Left cardiac atrium (tissue), 4 donors: ENCODE measurements at places on chromosomes 2 and 18. TPM values are rescaled to one million over a fixed set of nuclear protein-coding genes. Genes with fewer than 3 reads are reported as not detected.

The SGPP2 gene
- total RNA-seq = 5.4 TPM

The UGT1A4 gene
- not detected for total RNA-seq

GRCh38 chr2:71596011-71596410, 142.7 kb downstream of the DYSF start:
- DNase-seq = no peak

DNA sequence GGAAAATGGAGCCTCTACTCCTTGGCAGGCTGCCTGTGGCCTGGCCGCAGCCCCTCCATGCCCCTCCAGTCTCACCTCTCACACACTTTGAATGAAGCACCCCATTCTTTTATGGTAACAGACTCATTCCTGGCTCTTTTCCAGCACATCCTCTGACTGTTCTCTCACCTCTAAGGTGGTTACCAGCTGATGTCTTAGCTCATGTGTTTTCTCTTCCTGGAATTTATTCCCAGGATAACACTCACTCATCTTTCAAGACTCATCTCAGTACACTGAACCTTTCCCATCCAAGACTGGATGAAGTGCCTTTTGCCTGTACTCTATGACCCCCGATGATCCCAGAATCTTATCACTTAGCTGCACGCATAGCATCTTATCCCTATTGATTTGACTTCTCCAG, 50.6 kb downstream of the SLC9A4 start:
- DNase-seq = no peak

The SLC9A4 gene
- total RNA-seq = not detected

The UCN gene
- total RNA-seq = 1.6 TPM
